ENCODE measurements at places on chromosomes 2 and 18. TPM values are rescaled to one million over a fixed set of nuclear protein-coding genes. Genes with fewer than 3 reads are reported as not detected.

- no peak overlapping the region for H3K27ac ChIP-seq
- no peak for DNase-seq
- no peaks in the 10 kb centered on the region for H3K27me3 ChIP-seq
- no peaks in the 10 kb centered on the region for H3K4me1 ChIP-seq
- no peaks in the 10 kb centered on the region for H3K36me3 ChIP-seq
Measured at GRCh38 chr2:158269143-158269542, 167.5 kb downstream of the UPP2 start.

- H3K4me1 ChIP-seq = no peaks in the 10 kb centered on the region
- no peak for DNase-seq
- no peak overlapping the region for H3K4me3 ChIP-seq
- H3K27me3 ChIP-seq = no peaks in the 10 kb centered on the region
Measured at GRCh38 chr18:57619876-57620275, 1.8 kb downstream of the NARS1 start.

GRCh38 chr18:4831791-4832375 is 365.2 kb downstream of the AKAIN1 start:
- no peak for DNase-seq
- no peak overlapping the region for H3K27ac ChIP-seq
- no peak overlapping the region for H3K4me3 ChIP-seq

DNA sequence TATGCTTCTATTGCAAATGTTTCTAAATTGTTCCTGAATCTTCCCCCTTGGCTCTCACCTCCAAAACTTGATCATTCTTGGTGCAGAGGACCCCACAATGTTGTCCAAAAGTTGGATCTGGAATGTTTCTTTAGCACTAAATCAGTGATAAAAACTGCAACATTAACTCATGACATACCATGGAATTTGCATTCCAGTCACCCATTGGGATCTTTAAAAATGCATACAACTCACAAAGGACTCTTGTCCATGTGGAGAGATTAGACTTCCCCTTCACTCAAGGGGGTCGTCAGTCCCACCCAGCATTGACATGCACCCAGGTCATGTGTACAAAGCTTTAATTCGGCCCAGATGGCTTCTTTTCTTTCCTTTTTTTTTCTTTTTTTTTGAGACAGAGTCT is 169.3 kb downstream of the SETBP1 start:
- H3K27me3 ChIP-seq = no peaks in the 10 kb centered on the region
- no peaks in the 10 kb centered on the region for H3K4me1 ChIP-seq
- no peak for DNase-seq
- H3K4me3 ChIP-seq = no peak overlapping the region

DNA sequence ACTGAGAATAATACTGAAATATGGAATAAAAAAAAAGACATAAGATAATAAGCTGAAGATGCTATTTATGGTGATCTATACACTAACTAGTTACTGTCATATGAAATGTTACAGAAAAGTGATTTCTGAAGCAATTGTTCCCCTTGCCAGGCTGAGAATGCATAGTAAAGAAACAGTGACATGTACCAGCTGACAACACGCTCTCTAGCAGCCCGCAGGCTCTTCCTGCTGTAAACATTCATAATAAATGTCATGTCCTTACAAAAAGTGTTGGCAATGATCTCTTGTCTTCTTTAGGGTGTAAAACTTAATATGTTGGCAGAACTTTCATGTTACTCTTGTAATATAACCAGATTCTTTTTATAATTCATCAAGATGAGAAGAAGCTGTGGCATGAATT is 1171.3 kb downstream of the DSC3 start:
- no peak overlapping the region for H3K4me3 ChIP-seq
- no peaks in the 10 kb centered on the region for H3K27me3 ChIP-seq
- H3K4me1 ChIP-seq = no peaks in the 10 kb centered on the region
- H3K27ac ChIP-seq = no peak overlapping the region
- no peaks in the 10 kb centered on the region for H3K36me3 ChIP-seq
- no peak for DNase-seq

DNA sequence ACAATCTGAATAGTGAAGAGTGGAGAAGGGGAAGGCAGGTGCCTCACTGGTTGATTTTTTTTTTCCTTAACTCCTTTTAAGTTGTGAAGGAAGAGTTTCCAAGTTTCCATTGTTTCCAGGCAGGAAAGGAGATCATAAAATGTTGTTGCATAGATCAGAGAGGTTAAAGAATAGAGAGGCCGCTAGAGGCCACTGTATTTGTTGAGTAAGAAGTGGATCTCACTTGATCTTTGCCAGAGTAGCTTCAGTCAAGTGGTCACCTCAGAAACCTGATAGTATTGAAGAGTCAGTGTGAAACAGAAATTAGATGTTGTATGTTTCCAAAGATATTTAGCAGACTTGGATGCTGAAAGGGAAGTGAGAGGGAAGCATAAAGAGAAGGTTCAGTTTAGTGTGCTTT is 17.6 kb downstream of the CTNNA2 start:
- no peaks in the 10 kb centered on the region for H3K36me3 ChIP-seq
- no peaks in the 10 kb centered on the region for H3K4me1 ChIP-seq
- H3K27me3 ChIP-seq = no peaks in the 10 kb centered on the region
- H3K27ac ChIP-seq = no peak overlapping the region

DNA sequence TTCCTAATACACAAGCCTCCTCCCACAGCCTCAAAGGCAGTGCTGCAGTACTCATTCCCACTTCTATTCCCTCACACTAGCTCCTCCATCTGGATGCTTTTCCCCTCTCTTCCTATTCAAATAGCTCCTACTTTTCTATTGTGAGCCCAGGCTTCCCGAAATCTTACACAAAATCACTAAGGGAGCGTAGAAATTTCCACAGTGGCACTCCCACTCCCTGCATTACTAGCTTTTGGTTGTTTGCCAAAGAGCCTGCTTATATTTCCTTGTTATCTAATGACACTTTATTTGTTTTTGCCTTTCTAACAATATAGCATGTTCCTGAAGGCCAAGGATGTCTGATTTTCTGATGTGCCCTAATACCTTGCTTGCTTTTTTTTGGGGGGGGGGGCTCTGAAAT is 10.9 kb downstream of the EPAS1 start:
- DNase-seq = no peak
- H3K4me3 ChIP-seq = no peak overlapping the region
- H3K4me1 ChIP-seq = peaks cover 9% of the 10 kb centered on the region
- H3K27me3 ChIP-seq = no peaks in the 10 kb centered on the region
- peak overlapping the region; percentile 54 for H3K27ac ChIP-seq
- no peaks in the 10 kb centered on the region for H3K36me3 ChIP-seq

DNA sequence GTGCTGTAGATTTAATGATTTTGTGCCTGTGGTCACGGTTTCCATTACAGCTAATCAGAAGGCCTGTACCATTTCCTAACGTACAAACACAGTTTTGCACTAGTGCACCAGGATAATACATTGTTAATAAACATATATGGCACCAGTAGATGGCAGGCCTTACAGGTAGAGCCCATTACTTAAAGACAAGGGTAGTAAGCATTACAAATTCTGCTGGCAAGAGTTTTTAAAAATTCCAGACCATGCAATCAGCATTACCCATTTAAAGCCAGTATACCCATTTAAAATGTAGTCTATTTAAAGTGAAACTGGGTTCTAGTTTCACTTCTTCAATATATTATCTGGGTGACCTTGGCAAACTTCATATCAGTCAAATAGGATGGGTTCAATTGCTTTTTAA is 224.2 kb downstream of the NUP35 start:
- DNase-seq = no peak
- no peak overlapping the region for H3K4me3 ChIP-seq
- no peaks in the 10 kb centered on the region for H3K4me1 ChIP-seq
- H3K36me3 ChIP-seq = no peaks in the 10 kb centered on the region
- H3K27ac ChIP-seq = no peak overlapping the region

DNA sequence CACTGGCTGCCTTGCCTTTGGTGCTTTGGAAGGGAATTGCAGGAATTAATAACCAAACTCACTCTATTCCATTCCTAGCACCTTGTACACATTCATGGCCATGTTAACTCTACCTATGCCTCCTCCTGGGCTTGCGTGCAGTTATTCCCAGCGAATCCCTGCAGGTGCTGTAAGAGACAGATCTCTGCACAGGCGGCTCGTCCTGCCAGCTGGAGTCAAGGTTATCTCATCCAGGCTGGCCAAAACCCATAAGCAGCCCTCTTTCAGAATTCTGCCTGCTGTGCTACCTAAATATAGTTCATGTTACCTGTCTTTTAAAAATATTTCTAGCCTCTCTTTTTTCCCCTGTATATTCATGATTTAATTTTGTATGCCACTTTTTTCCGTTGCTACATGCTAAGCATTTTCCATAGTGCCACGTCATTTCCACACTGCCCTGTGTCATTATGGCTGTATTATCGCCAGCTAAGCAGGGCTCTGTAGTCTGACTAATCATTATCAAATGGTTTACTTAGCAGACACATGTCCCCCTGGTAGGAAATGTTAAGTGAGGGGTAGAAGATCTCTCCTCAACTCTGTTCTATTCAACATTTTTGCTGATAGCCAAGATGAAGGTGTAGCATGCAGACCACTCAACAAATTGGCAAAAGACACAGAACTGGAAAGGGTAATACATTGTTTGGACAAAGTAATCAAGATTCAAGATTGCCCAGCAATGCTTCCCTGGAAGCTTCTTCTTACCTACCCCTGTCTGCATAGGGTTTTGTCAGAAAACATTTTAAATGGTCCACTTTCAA is 79.7 kb upstream of the TAF1B start:
- H3K27me3 ChIP-seq = no peaks in the 10 kb centered on the region
- DNase-seq = peak; percentile 7
- H3K4me3 ChIP-seq = no peak overlapping the region
- no peaks in the 10 kb centered on the region for H3K4me1 ChIP-seq
- no peak overlapping the region for H3K27ac ChIP-seq
- H3K36me3 ChIP-seq = no peaks in the 10 kb centered on the region

GRCh38 chr2:146952696-146953095 is 892.1 kb upstream of the ACVR2A start:
- H3K36me3 ChIP-seq = no peaks in the 10 kb centered on the region

- H3K4me3 ChIP-seq = no peak overlapping the region
- H3K4me1 ChIP-seq = no peaks in the 10 kb centered on the region
- DNase-seq = no peak
- H3K27me3 ChIP-seq = no peaks in the 10 kb centered on the region
- no peak overlapping the region for H3K27ac ChIP-seq
- H3K36me3 ChIP-seq = no peaks in the 10 kb centered on the region
Measured at GRCh38 chr2:138267161-138267901, 234.2 kb upstream of the SPOPL start.

GRCh38 chr2:124104914-124105313 is 79.8 kb downstream of the CNTNAP5 start:
- no peaks in the 10 kb centered on the region for H3K36me3 ChIP-seq
- no peak for DNase-seq
- no peak overlapping the region for H3K4me3 ChIP-seq

DNA sequence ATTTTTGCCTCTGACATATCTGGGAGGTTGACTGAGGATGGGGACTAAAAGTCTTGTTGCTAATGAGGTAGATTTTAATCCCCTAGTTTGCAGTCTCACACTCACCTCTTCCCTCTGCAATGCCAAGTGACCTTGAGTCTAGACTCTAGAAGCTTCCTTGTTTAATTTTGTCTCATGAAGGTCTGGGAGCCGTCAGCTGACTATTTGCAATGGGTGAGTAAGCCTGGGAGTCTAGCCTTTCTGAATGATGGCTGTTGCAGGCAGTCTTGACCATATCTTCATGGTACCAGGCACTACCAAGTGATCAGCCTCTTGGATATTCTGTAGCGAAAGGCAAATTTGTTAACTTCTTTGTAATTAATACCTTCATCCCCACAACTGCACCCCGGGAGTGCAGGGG is 61.2 kb downstream of the ARHGAP15 start:
- no peak for DNase-seq
- H3K27me3 ChIP-seq = no peaks in the 10 kb centered on the region
- no peak overlapping the region for H3K4me3 ChIP-seq
- H3K27ac ChIP-seq = no peak overlapping the region
- H3K4me1 ChIP-seq = no peaks in the 10 kb centered on the region

GRCh38 chr2:133053541-133053940 is 383.5 kb upstream of the LYPD1 start:
- H3K4me1 ChIP-seq = no peaks in the 10 kb centered on the region
- H3K4me3 ChIP-seq = no peak overlapping the region
- H3K27ac ChIP-seq = no peak overlapping the region
- no peaks in the 10 kb centered on the region for H3K36me3 ChIP-seq
- no peak for DNase-seq

DNA sequence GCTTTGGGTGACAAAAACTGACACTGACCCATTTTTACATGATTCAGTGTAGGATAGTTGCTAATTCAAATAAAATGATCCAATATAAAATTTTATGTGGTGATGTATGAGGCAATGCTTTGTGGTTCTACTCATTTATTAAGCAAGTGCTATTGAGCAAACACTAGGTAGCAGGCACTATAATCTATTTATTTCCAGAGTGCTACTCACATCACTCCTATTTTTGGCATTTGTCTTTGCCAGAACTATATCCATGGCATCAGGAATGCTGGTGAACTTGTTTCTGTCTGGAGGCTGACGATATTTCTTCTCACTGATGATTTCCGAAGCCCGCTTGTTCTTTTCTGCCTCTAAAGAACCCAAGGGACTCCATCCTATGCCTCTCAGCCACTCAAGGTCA is 84.3 kb downstream of the NEB start:
- H3K27ac ChIP-seq = no peak overlapping the region
- no peak overlapping the region for H3K4me3 ChIP-seq
- H3K4me1 ChIP-seq = no peaks in the 10 kb centered on the region

The CNRIP1 gene
- 14.9 TPM for total RNA-seq

The GNAL gene
- 7.5 TPM for total RNA-seq

The RAD51AP2 gene
- under 0.01 TPM for total RNA-seq

The TSPYL6 gene
- not detected for total RNA-seq

The EGR4 gene
- not detected for total RNA-seq

The GCG gene
- not detected for total RNA-seq
